NCI-H187 (cell line): ENCODE measurements at places on chromosomes 12 and 14.

- no peak for DNase-seq
Observed at GRCh38 chr14:69666112-69666511, 54.7 kb downstream of the SUSD6 start.

DNA sequence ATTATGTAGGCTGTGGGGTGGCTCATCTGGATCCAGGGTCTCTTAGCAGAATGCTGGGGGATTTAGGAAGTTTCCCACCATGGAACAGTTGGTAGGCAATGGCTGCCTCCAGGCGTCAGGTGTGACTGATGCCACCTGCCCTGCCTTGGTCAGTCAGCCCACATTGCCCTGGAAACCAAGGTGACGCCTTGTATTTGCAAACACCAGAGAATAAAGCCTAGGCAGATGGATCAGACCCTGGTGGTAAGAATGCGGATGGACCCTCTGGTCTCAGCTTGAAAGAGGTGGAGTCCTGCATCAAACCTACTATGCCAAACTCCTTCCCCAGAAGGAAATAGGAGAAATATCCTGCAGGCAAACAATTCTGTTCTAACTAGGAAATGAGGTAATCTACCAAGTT is 38.2 kb downstream of the NCKAP5L start:
- no peak for DNase-seq

DNA sequence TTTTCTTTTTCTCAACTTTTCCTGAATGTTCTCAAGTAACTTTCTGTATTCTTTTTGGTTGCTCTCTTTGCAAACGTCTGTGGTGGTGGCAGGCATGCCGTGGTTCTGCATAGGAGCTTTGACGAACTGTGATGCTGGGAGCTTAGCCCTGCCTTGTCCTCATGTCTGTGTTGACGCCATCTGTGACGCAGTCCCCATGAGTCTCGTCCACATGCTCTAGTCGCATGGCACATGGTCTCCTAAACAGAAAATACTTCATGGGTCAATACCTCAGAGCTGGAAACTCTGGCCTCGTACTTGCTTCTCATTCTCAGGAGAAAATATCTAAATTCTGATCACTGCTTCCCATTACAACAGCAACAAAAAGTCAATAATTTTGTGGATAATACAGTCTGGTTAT is 50.3 kb upstream of the DYNC1H1 start:
- DNase-seq = no peak

GRCh38 chr12:27506645-27507189 is 17.3 kb upstream of the PPFIBP1 start:
- DNase-seq = no peak

DNA sequence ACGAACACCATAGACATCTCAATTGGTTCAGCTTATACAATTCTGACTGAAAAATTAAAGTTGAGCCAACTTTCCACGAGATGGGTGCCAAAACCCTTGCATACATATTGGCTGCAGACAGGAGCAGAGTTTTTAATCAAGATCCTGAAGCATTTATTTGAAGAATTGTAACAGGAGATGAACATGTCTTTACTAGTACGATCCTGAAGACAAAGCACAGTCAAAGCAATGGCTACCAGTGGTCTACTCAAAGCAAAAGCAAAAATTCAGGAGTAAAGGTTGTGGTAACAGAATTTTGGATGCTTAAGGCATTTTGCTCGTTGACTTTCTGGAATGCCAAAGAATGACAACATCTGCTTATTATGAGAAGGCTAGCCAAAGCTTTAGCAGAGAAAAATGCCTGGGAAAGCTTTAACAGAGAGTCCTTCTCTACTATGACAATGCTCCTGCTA is 20.7 kb downstream of the ZDHHC17 start:
- no peak for DNase-seq

GRCh38 chr14:101950100-101950499 is 14.3 kb upstream of the DYNC1H1 start:
- DNase-seq = no peak

DNA sequence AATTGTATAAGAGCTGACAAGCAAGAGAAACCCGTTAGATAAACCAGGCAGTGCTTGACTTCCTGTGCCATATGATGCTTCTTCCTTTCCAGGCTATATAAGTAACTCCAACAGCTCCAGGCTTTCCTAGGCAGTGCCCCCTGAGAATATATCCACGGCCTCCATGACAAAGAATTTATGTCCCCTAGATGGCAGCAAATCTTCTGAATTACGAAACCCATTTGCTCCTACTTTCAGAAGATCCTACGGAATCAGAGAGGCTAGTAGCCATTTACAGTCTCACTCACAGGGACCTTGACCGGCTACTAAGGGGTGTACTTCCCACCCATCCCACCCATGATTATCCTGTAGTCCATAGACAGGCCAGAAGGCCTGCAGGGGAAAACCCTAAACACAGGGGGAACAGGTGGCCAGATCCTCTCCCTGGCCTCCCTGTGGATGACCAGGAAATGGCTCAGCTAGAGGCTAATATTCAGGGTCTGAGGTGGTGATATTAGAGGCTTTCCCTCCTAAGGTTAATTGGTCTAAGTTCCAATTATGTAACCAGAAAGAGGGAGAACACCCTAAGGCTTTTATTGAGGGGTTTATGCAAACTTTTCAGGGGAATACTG is 77.2 kb upstream of the DCD start:
- no peak for DNase-seq

- no peak for DNase-seq
Observed at GRCh38 chr14:95315579-95315978, 4.1 kb downstream of the CLMN start.

GRCh38 chr12:109625131-109625559 is 51.6 kb downstream of the MVK start:
- no peak for DNase-seq

DNA sequence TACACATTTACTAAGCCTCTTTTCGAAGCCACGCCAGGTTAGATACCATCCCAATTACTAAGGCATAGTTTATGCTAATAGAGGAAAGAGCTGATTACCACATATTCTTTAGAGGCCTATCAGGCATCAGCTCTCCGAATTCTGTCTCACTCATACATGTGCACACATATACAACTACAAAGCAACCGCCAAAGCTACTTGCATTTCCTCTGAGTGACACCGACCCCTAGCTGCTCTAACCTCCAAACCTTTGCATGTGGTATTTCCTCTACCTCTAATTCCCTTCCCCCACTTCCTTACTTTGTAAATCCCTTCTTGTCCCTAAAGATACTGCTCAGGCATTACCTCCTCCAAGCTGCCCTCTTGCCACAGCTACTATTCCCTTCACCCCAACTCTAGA is 107.2 kb downstream of the DUSP6 start:
- DNase-seq = no peak

GRCh38 chr14:75453817-75454434 is 26.1 kb downstream of the JDP2 start:
- no peak for DNase-seq

GRCh38 chr14:35229084-35229791 is 62.9 kb upstream of the PSMA6 start:
- DNase-seq = no peak

DNA sequence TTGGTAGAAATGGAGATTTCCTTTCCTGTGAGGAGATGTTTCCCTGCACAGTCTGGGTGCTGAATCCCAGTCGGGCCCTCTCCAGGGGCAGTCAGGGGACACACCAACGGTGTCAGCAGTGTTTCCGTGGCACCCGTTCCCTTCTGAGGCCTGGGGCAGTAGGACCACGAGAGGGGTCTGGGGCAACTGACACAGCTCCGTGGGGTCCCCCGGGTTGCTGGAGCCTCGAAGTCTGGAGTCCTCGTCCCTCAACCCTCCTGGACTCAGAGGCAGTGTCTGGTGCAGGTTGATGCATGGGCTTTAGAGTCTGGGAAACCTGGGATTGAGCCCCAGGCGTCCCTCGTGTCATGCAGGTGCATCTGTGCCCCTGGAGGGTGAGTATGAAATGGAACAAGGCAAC is 327.3 kb downstream of the ADGRD1 start:
- DNase-seq = no peak

DNA sequence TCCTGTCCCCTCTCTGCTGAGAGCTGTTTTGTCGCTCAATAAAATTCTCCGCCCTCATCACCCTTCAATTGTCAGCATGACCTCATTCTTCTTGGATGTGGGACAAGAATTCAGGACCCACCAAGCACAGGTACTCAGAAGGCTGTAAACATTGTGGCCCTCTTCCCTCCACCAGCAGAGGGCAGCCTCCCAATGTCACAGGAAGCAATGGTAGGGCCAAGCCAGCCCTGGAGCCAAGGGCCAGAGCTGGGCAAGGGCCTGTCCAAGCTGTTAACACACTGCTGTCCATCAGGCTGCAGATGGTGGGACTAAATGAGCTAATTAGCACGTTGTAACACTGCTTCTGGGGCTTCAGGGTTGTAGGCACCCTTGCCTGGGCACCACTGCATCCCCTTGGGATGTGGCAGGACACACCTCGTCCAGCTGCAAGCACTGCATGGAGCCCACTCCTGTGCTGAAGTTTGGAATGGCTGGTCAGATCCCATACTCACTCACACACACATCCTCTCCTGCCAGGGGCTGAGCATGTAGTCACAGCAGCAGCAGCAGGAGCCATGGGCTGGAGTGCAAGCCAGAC is 62.7 kb upstream of the HECTD1 start:
- DNase-seq = no peak

DNA sequence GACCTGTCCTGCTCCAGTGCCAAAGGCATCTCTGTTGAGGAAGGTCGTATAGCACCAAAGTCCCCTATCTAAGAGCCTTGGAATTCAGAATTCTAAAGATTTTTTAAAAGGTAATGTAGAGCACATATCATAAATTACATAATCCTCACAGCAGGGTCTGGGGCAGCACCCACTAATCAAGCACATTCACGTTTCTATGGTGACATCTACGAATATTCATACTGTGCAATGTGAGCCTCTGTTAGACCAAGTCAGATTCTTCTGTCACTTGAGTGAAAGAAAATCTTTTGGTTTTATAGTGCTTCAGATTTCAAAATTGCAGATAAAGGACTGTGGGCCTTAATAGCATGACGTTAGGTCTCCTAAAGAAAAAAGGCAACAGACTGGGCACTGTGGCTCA is 13.1 kb upstream of the TMEM229B start:
- no peak for DNase-seq

DNA sequence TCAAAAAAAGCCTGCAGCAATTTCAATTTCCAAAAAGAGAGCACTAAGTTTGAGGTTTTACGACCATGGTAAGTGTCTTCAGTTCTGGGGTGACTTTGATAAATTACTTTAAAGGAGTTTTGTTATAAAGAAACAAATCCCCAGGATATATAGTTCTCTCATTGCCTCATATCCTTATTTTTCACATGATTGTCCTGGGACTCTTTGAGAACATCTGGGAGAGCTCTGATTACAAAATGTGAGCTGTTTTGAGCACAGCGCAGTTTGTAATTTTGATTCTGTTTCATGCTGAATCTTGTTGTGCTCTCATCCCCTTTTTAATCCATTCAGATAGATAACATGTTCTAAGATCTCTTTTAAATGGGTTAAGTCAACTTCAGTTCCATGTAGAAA is 67.7 kb upstream of the DCN start:
- DNase-seq = no peak

DNA sequence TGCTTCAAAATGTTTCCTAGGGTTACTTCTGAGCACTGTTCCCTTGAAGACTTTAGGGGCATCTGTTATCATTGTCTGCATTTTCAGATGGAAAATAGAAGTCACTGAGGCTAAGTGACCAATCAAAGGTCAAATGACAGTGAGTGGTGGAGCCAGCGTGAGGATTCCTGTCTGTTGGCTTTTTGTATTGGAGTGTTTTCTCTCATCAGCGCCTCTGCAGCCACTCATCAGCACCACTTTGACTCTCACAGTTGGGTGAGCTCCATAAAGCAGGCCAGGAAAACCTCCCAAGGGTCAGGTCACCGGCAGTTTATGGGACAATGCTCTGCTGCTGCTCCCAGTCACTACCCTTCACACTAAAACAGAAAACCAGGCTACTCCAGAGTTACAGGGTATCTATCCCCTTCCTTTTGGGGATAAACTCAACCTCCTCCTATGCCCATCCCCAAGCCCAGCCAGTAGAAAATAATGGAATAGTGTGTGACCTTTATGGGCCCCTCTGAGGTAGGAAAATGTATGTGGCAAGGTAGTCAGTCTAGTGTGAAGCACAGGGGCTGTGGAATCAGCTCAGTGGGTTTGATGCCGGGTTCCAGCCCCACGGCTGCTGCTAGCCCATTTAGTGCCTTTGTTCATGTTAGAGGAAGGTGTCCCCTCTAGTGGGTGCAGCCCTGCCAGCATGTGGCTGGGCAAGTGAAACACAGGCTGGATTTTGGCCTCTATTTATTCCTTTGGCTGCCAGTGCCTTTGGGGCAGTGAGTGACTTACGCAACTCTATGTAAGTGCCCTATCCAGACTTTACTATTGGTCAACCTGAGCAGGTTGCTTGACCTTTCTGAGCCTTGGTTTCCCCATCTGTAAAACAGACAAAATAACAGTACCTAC is 133.8 kb upstream of the CPM start:
- peak; percentile 17 for DNase-seq

- no peak for DNase-seq
Observed at GRCh38 chr12:108833355-108833733, 24.0 kb downstream of the SSH1 start.

DNA sequence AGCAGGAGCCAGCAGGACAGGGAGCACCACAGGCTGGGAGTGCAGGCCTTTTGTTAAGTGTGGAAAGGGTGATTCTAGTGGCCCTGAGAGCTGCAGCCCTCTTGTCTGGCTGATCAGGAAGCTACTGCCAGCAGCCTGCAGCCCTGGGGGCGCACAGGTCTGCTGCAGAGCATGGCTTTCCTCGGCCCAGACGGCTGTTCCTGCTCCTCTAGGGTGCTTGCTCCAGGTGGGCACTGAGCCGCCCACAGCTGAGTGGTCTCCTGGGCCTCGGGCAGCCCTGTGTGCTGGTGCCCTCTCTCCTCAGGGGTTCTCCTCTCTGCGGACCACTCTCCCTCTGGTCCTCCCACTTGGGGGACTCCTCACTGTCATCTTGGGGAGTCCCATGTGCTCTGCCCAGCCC is 18.9 kb downstream of the CCDC88C start:
- no peak for DNase-seq

- no peak for DNase-seq
Observed at GRCh38 chr14:77988096-77988870, 181.9 kb upstream of the NRXN3 start.

- DNase-seq = no peak
Observed at GRCh38 chr14:50397390-50398188, 908 bp upstream of the CDKL1 start.

GRCh38 chr14:102497998-102498677 is 11.4 kb downstream of the ANKRD9 start:
- DNase-seq = no peak

DNA sequence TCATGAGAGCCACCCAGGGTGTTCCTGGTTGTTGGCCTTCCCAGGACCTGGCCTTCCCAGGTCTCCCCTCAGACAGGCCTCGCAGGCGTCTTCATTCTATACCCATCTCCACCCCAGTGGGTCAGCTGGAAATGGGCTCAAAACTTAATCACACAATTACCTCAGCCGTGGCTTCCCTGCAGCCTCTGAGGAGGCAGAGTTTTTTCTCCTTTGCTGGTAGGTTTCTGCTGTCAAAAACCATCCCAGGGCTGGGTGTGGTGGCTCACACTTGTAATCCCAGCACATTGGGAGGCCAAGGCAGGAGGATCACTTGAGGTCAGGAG is 13.2 kb downstream of the NFKBIA start:
- no peak for DNase-seq
